D341Med (cell line): ENCODE measurements at places on chromosomes 11 and 22.

GRCh38 chr22:25235547-25236290 is 16.3 kb downstream of the CRYBB2 start:
- DNase-seq = peak; percentile 100

DNA sequence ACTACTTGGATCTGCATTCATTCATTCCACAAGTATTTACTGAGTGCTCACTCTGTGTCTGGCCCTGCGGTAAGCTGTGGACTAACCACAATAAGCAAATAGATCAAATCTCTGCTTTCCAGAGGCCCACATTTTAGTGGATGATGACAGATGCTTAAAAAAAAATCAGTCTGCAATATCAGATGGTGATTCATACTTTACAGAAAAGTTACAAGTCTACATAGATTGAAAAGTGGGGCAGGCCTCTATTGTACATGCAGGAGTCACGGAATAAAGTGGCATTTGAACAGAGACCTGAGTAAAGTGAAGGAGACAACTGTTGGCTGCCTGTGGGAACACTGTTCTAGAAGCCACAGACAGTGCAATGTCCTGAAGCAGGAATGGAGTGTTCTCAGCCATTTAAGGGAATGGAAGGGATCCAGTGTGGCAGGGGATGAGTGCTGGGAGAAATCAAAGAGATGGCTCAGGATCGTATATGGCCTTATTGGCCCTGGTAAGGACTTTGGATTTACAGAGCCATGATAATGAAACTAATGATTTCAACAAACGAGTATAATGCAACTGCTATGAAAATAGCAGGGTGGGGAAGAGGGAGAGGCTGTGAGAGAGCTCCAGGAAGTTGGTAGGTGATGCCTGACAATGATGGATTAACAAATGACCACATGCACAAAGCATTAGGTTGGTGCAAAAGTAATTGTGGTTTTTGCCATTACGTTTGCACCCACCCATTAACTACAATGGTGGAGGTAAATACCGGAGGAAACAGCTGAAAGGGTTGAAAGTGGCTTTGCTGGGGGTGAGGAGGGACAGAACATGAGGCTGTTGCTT is 31.1 kb downstream of the TMEM45B start:
- no peak for DNase-seq

DNA sequence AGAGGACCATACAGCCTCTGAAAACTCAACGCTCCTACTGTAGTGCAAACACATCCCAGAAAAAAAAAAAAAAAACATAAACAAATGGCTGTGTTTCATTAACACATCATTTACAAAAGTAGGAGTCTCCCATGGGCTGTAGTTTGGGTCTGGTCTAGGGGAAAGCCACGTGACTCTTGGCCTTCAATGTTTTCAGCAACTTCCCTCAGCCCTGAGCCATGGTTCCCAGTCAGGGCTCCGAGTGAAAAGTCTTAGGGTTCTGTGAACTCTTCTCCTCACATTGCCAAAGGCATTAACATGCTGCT is 58.5 kb downstream of the CSNK2A3 start:
- DNase-seq = no peak

GRCh38 chr22:43860126-43860525 is 2.2 kb downstream of the SULT4A1 start:
- DNase-seq = no peak

GRCh38 chr11:128133501-128133900 is 453.9 kb downstream of the ETS1 start:
- no peak for DNase-seq

DNA sequence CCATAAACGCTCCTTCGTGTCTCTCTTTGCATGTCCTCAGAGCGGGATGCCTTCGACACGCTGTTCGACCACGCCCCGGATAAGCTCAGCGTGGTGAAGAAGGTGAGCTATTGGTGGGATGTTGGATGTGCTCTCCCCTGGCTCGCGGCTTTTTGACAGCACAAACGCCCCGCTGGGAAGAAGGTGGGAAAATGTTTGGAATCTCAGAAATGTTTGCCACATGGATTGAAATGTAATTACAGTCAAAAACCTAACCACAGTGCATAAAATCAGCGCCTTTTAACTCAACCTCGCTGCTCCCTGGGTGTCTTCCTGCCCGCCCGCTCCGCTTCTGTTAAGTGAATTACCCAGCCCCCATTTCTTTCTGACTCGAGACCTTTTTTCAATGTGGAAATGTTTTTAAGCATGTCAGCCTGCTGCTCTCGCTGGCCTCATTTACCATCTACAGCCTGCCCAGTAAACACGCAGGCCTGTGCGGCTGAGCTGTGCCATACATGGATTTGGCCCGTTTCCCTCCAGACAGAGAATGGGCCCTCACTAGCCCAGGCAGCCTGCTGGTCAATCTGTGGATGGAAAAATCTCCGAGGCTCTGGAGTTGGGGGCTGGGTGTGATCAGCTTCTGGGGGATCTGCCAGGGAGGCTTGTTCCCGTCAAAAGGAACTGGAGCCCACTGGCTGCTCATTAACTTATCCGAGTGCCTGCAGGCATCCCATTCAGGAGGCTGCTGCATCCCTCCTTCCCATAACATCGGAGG is 32.7 kb upstream of the PARVG start:
- DNase-seq = no peak

GRCh38 chr11:69700278-69701140 is 3.3 kb downstream of the FGF19 start:
- DNase-seq = peak; percentile 31

GRCh38 chr11:81987829-81988472 is 745.7 kb downstream of the FAM181B start:
- no peak for DNase-seq

- DNase-seq = no peak
Measured at GRCh38 chr22:44595841-44596341, 97.9 kb upstream of the RTL6 start.

- DNase-seq = no peak
Measured at GRCh38 chr11:59225017-59225416, 12.3 kb upstream of the MPEG1 start.

- no peak for DNase-seq
Measured at GRCh38 chr11:131099746-131100145, 183.5 kb upstream of the SNX19 start.

DNA sequence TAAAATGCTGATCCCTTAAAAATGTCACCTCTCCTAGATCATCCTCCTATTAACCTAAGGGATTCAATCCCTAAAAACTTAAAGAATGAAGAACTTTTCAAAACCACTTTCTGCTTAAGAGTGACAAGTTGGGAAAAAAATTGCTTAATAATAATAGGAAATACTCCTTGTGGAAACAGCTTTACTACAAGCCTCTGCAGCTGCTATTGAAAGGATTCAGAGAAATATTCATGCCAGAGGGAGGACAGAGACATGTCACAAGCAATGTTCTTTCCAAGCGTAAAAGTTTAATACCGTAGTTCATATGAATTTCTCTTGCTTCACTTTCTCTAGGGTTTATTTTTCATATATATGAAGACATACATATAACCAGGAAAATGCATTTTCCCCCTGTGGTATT is 98.2 kb downstream of the ARHGAP20 start:
- DNase-seq = no peak

- no peak for DNase-seq
Measured at GRCh38 chr11:69286374-69287371, 7.3 kb upstream of the MYEOV start.

DNA sequence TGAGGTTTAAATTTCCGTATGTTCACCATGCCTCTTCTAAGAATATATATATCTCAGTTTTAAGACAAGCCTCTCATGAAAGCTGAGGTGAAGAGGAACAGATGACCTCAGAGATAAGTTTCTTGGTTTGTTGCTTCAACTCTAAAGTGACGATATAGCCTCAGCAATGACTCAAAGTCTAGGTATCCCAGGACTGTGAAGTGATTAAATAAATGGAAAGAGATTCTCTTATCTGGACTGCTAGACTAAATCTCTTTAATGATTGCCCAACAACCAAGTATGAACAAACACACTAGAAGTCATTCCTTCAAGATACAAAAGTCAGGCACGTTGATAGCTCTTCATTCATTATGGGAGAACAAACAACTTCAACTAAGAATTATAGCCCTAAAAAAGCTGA is 15.3 kb downstream of the CADM1 start:
- no peak for DNase-seq

- no peak for DNase-seq
Measured at GRCh38 chr22:50436015-50436830, 38.6 kb downstream of the SBF1 start.

DNA sequence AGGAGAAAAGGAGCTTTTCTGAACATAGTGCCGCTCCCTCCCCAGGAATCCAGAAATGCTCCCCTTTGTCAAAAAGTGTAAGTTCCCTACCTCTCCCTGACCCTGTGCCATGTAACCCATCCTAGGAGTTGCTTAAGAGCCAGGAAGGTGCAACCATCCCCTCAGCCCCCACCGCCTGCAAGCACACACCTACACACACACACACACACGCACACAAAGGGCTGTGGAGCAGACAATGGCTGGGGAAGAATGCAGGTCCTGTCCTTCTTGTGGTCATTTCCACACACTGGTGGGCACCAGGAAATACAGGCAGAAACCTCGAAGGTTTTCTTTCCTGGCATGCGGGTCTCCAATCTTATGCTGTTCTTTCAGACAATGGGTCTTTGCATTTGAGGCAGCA is 1.2 kb downstream of the P2RX3 start:
- no peak for DNase-seq

DNA sequence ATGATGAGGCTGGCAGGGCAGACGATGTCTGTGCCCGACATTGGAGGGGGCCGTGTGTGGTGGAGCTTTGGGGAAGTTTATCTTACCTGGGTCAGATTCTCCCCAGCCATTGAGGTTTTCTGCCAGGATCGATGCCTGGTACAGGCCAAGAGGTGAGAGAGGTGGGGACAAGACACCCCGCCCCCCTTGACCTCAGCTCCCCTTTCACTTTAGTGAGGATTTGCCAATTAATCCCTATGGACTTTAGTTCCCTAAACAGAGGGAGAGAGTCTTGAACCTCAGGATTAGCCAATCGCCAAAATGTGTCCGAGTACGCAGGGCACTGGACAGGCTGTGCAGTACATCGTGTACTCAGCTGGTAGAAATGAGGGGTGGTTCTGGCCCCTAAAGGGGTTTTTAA is 541 bp downstream of the HORMAD2 start:
- DNase-seq = no peak

DNA sequence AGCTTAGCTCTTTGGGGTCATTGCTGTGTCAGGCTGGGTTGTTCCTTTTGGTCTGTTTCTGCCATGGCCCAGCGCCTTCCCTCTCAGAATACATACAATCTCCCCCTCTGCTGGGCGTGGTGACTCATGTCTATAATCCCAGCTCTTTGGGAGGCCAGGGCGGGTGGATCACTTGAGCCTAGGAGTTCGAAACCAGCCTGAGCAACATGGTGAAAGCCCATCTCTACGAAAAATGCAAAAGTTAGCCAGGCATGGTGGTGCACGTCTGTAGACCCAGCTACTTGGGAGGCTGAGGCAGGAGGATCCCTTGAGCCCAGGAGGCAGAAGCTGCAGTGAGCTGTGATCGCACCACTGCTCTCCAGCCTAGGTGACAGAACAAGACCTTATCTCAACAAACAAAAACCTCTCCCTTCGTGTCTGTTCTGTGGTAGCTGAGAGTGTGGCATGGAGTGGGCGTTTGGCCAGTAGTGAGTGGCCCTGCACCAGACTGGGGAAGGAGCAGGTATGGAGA is 46.7 kb upstream of the RAB1B start:
- no peak for DNase-seq

GRCh38 chr11:72478669-72479068 is 44.3 kb upstream of the CLPB start:
- DNase-seq = no peak

GRCh38 chr22:37218771-37219411 is 6.6 kb upstream of the SSTR3 start:
- no peak for DNase-seq

DNA sequence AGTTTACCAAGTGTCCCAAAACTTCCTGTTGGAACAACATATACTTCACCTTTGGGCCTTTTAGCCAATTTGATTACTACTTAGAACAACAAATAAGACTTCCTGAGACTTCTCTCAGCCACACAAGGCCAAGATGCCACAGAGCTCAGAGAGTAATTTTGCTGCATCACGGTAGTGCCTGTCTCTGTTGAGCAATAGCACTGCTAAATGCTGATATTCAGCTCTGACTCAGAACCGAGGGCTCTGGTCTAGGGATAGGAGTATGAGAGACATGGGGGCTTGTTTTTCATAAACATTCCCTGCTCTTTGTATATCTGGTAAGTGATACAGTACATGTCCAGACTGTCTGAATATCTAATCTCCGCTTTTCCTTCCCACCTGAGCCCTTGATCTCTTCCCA is 260.4 kb upstream of the ARHGAP20 start:
- no peak for DNase-seq

DNA sequence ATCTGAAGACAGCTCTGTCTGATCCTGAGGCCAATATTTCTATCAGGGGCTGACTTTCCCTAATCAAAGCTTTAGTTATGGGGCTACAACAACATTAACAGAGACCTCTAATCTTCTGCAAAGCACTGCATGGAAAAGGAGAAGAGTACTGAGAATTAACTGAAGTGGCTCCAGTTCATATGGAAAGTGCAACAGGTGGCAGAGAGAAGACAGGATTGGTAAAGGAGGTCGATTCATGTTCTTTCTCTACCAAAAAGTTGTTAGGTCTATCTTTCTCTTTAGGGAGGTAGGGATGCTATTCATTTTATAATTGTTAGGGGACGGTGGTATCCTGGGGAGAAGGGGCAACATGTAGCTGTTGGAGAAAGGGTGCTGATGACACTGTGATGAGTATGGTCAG is 232.7 kb upstream of the NARS2 start:
- DNase-seq = no peak

DNA sequence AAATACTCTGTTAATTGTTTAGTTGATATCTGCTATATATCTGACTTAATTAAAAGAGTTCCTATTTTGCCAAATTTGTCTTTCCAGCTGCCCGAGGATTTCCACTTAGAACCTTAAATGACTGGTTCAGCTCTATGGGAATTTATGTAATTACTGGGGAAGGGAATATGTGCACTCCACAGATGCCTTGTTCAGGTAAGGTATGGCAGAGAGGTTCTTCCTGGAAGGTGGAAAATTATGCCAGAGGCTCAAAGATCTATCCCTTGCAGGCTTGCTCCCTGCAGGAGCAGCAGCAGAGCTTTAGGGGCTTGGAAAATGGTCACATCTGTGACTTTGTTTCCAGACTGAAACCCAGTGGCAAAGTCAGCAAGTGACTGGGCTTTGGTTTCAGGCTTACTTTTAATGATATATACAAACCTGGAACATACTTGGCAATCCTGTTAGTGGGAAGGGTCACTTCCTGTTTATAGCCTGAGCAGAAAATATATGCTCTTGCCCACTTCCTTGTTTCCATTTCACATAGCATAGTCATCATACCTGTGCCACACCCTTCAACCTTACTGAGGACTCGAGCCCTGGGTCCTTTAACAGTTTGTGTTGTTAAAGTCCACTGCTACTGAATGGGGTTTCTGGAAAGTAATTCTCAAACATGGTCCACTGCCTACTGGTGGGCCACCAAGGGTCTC is 23.7 kb downstream of the WBP2NL start:
- DNase-seq = no peak

DNA sequence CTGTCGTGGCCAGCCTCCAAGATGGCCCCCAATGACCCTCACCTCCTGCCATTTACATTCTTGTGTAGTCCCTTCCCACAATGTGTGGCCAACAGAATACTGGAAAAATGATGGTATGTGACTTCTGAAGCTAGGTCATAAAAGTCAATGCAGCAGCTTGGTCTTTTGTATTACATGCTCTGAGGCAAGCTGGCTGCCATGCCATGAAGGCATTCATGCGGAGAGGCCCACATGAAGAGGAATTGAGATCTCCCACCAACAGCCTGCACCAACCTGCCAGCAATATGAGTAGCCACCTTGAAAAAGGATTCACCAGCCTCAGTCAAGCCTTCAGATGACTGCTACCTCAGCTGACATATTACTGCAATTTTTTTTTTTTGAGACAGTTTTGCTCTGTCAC is 4.6 kb downstream of the MRTFA start:
- no peak for DNase-seq
